ENCODE measurements at places on chromosomes 16 and 17.

DNA sequence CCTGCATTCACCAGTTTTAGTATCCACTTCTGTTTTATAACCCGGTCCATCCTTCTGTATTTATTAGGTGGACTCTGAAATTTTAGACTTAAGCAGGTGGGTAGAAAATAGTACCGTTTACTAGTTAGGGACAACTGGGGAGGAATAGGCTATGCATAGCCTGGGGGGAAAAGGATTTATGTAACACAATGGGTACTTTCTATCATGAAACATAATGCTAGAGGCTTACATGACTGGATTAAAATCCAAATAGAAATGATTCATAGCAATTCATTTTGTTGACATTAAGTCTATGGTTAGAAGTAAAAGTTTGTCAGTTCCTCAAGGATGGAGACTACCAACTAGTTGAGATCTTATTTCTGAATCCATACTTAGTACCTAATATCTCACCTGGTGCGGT is 18.6 kb downstream of the GAN start:
- DNase-seq = no peak

GRCh38 chr16:1926271-1926670 is 8.1 kb upstream of the HS3ST6 start:
- DNase-seq = no peak

DNA sequence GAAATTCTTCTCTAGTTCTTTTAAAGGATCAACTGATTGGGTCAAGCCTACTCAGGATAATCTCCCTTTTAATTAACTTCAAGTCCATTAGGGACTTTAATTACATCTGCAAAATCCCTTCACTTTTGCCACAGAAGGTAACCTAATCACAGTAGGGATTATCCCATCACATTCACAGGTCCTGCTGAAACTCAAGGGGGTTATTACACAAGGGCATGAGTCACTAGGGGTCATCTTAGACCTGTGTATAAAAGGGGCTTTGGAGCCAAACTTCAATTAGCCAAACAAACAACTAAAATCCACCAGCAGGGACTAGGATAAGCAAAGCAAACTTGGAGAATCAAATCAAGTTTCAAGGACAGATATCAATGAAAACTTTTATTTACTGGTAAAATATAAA is 19.4 kb downstream of the CIAPIN1 start:
- DNase-seq = no peak

GRCh38 chr17:50620858-50621257 is 13.8 kb upstream of the ABCC3 start:
- no peak for DNase-seq
